Stimulated activated CD4-positive, alpha-beta T cell treated with anti-CD3 and anti-CD28 coated beads, Interleukin-4, amount 100 ng/mL, for 48 hours (primary cell): ENCODE measurements at places on chromosomes 1 and 21.

GRCh38 chr1:160978510-160978927, 23.9 kb upstream of the ITLN2 start:
- DNase-seq: no peak

DNA sequence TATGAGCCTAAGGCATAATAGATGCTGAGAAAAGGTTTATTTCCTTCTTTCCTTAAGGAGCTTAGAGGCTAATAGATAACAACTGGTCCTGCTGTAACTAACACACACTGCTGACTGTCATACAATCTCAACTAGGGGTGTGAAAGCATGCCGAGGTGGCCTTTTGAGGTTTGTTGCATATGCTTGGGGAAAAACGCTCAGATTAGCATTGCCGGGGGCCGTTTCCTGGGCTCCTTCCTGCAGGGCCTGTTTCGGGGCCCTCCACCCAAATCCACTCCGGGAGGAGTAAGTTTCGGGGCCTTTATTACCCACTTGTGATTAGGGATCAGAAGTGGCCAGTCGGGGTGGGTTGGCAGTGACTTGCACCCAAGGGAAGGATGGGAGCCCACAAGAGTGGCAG, 27.2 kb upstream of the RCSD1 start:
- DNase-seq: no peak

DNA sequence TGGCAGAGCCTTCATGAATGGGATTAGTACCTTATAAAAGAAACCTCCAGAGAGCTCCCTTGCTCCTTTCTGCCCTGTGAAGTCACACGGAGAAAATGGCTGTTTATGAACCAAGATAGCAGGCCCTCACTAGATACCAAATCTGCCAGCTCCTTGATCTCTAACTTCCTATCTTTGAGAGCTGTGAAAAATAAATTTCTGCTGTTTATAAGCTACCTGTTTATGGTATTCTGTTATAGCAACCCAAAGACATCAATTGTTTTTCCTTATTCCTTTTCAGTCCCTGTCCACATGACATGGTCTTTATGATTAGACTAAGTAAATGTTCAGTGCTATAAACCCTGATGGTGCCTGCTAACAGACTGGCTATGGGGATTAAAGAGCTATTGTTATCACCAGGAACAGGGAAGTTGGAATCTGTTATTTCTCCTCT, 9.7 kb upstream of the STIL start:
- no peak for DNase-seq

DNA sequence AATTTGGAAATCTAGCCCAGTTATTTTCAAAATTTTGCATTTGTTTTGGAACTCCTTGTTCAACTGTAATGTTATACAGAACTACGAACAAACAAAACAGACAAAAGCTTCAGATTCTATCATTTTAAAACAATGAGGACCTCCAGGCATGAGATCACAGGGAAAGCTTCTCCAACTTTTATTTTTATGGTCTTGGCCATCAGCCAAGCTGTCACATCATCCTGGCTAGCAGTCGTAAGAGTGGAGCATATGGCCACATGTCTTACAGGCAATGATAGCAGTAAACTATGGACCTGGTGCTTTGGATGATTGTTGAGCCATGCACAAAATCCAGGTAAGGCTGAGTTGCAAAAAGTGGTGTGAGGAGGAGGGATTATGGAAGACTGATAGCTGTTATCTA, 299.6 kb downstream of the LMX1A start:
- no peak for DNase-seq

DNA sequence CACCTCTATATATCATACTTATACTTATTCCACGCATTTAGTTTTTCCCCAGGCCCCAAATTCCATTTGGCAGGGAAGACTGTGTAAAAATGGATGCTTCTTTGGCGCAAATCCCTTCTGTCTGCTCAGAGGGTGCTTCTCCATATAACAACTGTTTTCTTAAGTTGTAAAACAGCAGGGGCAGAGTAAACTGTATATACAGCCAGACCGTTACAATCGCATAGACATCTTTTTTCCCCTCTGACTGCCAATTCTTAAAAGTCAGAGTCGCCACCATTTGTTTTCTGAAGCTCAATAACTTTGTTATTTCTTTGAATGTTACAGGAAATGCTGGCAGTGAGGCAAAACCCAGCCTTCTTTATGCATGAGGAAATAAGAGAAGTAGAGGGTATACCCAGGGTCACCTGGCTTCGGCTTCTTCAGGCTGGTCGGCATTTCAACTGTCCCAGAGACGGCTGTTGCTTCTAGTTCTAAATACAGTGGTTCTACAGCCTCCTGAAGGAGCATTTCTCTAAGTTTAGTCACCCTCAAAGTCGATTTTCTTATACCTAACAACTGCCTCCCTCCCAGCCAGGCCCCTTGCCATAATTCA, 188.4 kb downstream of the CLIC6 start:
- DNase-seq: no peak

DNA sequence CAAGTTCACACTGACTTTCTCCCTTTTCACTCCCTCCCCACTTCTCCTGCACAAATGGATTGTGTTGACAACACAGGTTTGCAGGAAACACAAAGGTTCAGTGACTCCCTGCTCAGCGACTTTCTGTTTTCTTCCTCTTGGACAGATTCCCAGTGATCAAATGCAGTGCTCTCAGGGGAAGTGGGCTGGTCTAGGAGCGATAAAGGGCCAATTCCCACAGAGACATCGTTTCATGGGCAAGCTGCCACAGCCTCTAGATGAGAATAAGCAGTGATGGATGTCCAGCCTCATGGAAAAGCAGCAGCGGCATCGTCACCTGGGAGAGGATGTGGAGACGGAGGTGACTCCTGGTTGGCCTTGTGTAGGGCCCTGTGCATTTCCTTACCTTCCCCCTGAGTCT, 30.6 kb downstream of the FYB2 start:
- DNase-seq: no peak
